ENCODE measurements at places on chromosomes 5 and 9.

DNA sequence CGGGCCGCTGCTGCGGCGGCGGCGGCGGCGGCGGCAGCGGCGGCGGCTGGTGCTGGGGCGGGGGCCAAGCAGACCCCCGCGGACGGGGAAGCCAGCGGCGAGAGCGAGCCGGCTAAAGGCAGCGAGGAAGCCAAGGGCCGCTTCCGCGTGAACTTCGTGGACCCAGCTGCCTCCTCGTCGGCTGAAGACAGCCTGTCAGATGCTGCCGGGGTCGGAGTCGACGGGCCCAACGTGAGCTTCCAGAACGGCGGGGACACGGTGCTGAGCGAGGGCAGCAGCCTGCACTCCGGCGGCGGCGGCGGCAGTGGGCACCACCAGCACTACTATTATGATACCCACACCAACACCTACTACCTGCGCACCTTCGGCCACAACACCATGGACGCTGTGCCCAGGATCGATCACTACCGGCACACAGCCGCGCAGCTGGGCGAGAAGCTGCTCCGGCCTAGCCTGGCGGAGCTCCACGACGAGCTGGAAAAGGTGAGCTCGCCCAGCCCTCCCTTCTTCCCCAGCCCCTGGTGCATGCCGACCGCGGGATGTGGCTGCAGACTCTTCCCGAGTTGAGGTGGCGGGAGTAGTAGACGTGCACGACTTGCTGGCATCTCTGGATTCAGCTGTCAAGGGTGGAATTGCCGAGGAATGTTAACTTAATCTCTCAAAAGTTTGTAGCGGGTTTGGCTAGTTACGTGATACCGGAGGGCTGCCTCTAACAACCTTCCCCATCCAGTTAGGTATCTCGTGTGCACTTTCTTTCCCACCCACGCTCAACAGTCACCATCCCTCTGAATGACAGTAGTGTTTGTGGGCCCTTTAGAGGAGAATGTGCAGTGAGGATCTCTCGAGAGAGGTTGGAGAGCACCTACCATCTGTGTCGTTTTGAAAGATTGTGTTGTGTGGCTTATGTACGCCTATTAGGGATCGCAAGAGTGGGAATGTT, 932 bp downstream of the SLC12A2 start:
- DNase-seq, result peak; percentile 16

DNA sequence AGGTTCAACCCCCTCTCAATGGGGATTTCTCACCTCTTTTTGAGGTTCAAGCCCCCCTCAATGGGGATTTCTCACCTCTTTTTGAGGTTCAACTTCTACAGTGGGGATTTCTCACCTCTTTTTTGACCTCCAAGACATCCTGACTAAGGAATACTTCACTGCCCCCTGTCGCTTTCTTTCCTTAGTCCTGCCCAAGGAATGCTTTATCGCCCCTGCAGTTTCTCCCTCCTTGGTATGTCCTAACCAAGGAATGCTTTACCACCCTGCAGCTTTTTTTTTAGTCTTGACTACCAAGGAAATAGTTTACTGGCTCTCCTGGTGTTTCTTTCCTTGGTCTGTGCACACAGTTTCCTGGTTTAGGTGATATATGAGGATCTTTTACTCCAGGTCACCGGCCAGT, 9.6 kb upstream of the IRGM start:
- DNase-seq, result no peak

GRCh38 chr9:82865524-82865923, 197.4 kb downstream of the RASEF start:
- DNase-seq, result no peak

DNA sequence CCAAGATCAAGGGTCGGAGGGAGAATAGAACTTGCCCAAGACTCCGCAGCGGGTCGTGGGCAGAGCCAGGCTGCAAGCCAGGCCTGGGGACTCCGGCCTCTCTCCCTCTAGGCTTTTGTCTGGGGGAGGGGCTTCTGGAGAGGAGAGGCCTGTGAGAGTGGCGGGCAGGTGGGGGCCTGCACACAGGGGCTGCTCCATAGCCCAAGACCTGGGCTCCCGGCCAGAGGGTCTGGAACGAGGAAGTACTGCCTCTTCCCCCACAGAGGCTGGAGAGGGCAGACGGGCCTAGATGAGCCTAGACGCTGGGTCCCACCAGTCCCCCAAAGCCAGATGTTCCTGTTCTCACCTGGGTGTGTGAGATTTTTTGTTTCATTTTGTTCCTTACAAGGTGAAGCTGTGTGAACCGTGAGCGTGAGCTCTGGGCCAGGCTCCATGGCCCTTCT, 5.2 kb upstream of the ST6GALNAC6 start:
- no peak for DNase-seq

GRCh38 chr5:154849791-154850201, 607 bp downstream of the FAXDC2 start:
- no peak for DNase-seq

Measured in activated CD4-positive, CD25-positive, alpha-beta regulatory T cell (primary cell).